Right lobe of liver (tissue), 6 donors: ENCODE measurements at places on chromosomes 11 and 22.

- peak overlapping the region; percentile 87 for H3K4me3 ChIP-seq
- H3K36me3 ChIP-seq, result peaks cover 8% of the 10 kb centered on the region
- DNase-seq, result no peak
- peak overlapping the region; percentile 89 for H3K27ac ChIP-seq
- no peaks in the 10 kb centered on the region for H3K4me1 ChIP-seq
Observed at GRCh38 chr11:76783896-76784813, 999 bp downstream of the TSKU start.

GRCh38 chr11:97231231-97231630, 841.4 kb downstream of the JRKL start:
- no peaks in the 10 kb centered on the region for H3K36me3 ChIP-seq
- H3K4me3 ChIP-seq, result no peak overlapping the region
- H3K4me1 ChIP-seq, result no peaks in the 10 kb centered on the region
- H3K27ac ChIP-seq, result no peak overlapping the region
- H3K27me3 ChIP-seq, result no peaks in the 10 kb centered on the region
- no peak for DNase-seq

- DNase-seq, result no peak
- H3K27ac ChIP-seq, result no peak overlapping the region
- H3K4me3 ChIP-seq, result no peak overlapping the region
- H3K36me3 ChIP-seq, result no peaks in the 10 kb centered on the region
- H3K4me1 ChIP-seq, result no peaks in the 10 kb centered on the region
Observed at GRCh38 chr22:23485490-23485889, 94.6 kb downstream of the IGLL1 start.

- no peaks in the 10 kb centered on the region for H3K4me1 ChIP-seq
- no peaks in the 10 kb centered on the region for H3K27me3 ChIP-seq
- no peak overlapping the region for H3K4me3 ChIP-seq
- no peaks in the 10 kb centered on the region for H3K36me3 ChIP-seq
Observed at GRCh38 chr11:59899532-59899931, 20.9 kb downstream of the OOSP3 start.

DNA sequence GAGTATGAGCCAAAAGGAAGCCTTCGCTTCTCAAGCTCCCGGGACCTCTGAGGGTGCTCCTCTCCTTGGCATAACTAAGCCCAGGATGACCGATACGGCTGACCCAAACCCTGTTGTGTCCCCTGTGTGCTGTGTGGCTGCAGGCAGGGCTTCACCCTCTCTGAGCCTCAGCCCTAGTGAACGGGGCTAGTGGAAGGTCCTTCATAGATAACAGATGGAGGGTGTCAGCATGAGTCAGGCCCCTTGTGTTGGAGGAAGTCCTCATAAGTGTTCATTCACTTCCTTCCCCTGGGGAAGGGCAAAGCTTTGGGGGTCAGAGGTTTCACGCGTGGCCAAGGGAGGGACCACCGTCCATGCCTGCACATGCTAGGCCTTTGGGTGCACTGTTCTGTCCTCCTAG, 21.5 kb downstream of the SHISAL1 start:
- no peaks in the 10 kb centered on the region for H3K27me3 ChIP-seq
- H3K36me3 ChIP-seq, result no peaks in the 10 kb centered on the region
- no peaks in the 10 kb centered on the region for H3K4me1 ChIP-seq
- no peak for DNase-seq

- no peak for DNase-seq
- H3K4me3 ChIP-seq, result no peak overlapping the region
- no peaks in the 10 kb centered on the region for H3K27me3 ChIP-seq
Observed at GRCh38 chr11:68282141-68282860, 10.5 kb upstream of the C11orf24 start.
